Stimulated activated memory B cell treated with anti-CD40 and anti-IgM and Interleukin-4, amounts not matched to agents 10 μg/mL and 1 μg/mL and 100 μg/mL, for 72 hours (primary cell): ENCODE measurements at places on chromosomes 7 and 10.

- ATAC-seq = no peak
Measured at GRCh38 chr10:31625566-31625965, 303.1 kb downstream of the ARHGAP12 start.

DNA sequence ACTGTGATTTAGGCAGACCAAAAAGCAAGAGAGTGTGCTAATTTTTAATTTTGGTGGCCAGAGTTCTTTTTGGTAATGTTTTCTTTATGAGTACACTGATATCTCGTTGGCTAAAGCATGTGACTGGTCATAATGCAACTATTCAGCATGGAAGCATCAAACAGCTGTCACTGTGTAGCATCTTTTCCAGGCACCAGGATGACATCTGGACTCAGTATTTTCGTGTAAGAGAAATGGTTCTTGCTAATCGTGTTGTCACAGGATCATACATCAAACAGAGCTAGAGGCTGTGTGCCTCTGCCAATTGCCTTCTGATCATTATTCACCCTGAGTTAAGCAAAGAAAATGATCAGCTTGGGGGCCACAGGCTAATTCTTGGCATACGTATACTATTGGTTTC is 118.9 kb downstream of the SND1 start:
- ATAC-seq = no peak

- no peak for ATAC-seq
Measured at GRCh38 chr7:131544449-131545301, 11.8 kb downstream of the PODXL start.

DNA sequence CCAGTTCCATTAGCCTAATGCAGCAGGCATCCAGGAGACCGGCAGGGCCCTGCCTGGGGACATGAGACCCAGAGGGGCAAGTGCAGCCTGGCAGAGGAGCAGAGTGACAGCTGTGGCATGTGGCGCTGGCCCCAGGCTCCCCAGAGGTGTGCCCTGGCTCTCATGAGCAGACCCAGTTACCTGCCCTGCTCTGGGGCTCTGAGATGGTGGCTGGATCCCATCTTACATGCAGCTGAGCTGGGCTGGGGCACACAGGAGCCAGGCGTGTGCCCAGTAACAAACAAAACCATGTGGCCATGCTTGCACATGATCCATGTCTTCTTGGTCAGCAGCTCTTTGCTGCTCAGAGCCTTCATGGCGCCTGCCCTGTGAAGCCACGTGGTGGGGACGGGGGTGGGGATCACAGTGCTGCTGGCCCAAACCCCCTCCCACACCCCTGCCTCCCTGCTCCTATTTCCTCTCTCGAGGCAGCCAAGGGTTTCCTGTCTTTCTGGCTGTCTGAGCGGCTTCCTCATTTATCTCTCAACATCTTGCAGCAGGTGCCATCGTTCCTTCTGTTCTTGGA is 40.3 kb upstream of the GTF2I start:
- ATAC-seq = peak; percentile 71

DNA sequence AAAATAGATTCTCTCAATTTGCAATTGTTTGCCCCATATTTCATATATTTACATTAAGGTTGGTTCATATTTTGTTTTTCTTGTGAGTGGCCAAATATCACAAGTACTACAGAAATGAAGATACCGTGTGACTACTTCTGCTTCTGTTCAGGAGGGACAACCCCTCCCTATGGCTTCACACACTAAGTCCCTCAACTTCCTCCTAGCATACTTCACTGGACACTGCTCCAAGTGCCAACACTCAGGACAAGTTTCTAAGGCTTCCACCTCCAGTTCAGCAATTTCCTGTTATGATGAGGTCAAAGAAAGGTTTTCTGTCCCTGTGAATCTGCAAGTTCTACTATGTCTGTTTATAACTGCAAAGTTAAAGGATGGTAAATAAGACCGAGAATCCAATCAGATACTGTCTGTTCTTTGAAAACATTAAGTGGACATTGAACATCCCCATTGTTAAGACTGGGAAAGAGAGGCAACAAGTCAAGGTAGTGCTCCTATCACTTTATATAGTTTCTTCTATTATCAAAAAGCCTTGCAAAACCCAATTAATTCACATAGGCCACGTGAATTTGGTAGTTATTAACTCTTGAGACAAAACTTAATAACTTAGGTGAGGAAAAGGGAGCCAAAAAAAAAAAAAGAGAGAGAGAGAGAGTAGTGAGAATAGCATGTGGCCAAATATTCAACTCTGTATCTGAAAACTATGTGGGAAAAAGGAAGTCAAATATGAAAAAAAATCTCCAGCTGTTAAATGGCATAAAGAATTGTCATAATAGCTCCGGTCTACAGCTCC is 81.3 kb upstream of the DKK1 start:
- peak; percentile 95 for ATAC-seq

DNA sequence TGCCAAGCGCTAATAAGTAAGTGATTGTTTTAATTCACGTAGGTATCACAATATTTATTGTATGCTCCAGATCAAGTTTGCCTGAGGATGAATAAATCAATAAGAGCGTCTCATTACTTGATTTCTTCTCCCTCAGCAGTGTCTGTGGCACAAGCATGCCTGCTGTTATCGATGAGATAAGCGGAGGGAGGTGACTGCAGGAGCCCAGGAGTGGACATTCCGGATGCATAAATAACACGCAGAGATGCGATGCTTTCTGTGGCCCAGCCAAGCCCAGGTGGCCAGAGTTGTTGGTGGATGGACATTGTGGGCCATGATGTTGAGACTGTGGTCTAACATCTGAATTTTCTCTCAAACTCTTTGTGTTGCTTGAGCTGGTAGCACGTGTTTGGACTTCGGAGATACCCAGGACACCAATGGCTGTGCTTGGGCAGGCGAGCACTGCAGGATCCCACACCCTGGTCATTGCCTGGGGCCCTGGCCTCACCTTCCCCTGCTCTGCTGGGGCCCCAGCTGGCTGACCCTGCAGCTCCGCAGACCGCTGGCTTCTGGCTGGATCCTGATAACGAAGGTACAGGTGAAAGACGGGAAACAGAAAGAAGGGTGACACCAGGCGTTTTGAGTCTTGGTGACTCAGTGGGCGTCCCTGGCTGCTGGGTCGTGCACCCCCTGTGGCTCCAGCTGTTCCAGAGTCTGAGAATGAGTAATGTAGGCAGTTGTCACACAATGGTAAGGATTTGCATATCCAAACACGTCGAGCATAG is 31.2 kb upstream of the MNX1 start:
- ATAC-seq = no peak

- ATAC-seq = no peak
Measured at GRCh38 chr10:101879456-101880231, 36.0 kb upstream of the KCNIP2 start.

DNA sequence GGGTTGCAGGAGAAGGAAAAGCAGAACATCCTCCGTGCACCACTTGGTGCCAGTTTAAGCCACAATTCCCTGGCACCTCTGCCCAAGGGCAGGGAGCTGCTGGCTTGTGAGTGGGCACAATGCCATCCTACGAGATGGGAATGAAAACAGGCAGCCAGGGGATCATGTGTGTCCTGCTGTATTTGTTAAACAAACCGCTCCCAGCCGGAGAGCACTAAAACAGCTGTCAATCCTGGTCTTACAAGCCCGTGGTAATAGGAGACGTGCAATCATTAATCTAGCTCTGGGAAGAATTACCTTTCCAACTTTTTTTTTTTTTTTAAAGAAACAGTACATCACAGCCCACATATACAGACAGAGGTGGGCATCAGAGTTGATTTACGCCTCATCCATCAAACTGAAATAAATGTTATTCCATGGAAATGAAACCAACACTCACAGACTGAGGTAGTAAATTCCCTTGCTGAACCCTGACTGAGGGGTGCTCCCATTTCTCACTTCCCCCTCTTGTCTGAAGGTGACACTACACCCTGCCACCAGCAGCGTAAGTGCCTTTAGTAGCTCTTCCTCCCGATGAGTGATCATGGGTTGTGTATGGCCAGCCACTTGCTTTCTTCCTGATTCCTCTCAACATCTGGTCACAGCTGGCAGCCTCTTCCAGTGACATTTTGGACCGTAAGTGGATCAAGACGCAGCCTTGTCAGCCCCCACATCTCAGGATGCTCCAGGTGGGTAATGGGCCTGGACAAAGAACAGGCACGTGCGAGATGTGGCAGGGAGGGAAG is 143.8 kb downstream of the TEX36 start:
- no peak for ATAC-seq

DNA sequence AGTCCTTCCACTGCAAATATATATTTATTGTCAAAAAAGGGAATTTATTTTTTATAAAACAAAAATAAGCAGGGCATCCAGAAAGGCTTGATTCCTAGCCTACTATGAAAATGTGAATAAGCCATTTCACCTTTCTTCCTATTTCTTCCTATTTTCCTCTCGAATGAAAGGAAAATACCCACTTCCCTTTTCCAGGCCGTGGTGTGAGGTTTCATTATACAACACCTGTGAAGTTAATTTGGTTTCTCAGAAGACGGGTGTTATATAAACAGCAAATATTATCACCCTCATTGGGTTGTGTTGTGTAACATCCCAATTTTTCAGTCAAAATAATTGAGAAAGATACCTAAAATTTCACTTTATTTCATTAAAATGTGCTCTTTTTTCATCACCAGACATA is 214.3 kb downstream of the DGKB start:
- no peak for ATAC-seq

DNA sequence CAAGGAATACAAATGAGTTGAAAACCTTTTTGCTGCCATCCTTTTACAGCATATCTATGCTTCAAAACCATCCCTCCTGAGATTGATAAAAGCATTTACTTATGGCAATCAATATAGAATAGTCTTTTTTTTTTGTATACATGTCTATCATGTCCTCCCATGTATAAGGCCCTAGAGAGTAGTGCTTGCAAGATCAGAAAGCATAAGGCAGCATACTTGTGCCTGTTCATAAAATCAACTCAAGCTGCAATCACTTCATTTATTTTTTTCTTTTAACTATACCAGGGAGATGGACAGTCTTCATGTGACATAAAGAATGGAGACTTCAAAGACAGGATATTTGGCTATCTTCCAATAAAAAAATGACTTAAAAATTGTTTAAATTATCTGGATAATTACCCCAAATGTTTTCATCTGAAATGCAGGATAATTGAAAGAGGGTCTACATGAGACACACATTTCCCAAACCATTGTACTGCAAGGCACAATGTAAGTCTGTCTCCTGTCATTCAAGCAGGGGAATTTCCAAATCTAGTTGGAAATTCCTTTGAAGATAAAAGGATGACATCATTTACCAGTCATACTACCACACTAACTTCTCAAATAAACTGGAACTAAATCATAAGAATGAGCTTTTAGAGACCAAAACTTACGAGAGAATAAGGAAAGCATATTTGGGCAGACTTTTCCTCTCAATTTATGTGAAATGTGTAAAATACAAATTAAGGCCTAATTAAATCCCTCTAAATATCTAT is 22.5 kb downstream of the LRRN3 start:
- no peak for ATAC-seq

DNA sequence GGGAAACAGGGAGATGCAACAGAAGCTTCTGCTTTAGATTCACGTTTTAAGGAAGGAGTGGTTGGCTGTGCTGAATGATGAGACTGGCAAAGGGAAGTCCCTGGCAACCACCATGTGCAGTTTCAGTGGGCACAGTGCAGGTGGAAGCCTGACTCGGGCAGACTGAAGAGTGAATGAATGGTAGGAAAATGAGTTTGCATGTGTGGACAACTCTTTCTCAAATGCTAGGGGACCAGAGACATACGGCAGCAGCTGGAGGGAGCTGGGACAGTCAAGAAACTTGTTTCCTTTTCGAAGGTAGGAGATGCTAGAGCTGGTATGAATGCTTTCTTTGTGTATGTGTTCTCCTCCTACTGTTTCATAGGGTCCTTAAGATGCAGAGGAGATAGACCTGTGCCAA is 29.0 kb downstream of the PODXL start:
- ATAC-seq = peak; percentile 85

DNA sequence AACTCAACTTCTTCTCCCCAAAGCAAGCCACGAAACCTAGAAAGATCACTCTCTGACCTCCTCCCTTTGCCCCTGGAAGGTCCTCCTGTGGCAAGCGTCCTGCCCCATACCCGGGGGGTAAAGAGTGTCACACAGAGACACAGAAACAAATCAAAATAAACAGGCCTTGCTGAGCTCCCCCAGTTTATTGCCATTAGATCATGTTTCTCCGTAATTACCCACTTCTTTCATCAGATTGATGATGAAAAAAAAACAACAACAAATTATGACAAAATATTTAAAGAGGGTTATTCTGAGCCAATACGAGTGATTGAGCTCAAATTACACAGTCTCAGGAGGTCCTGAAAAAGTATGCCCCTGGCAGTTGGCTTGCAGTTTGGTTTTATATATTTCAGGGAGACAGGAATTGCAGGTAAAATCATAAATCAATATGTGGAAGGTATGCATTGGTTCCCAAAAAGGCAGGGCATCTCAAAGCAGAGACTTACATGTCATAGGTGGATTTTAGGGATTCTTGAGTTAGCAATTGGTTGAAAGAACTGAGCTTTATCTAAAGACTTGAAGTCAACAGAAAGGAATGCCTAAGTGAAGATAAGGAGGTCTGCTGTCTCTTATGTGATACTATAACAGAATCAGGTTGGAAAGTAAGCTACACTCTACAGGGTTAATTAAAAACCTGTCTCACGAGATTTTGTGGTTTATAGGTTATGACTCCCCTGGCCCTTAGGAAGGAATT is 86.2 kb downstream of the APBB1IP start:
- ATAC-seq = no peak

- no peak for ATAC-seq
Measured at GRCh38 chr7:24732646-24733413, 24.4 kb downstream of the GSDME start.

DNA sequence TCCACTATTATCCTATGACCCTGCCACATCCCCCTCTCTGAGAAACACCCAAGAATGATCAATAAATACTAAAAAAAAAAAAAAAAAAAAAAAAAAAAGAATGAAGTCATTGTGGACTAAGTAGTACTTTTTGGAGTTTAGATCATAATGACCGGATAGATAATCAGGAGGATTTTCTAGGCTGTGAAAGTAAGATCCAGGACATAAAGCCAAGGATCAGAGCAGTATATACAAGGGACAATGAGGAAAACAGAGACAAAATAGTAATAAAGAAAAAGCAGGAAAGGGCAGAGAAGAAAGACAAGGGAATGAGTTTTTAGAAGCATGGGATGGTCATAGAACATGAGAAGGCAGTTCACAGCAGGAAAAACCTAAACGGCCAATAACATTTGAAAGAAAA is 87.6 kb downstream of the AKAP9 start:
- ATAC-seq = no peak

GRCh38 chr7:45979275-45980180 is 58.5 kb upstream of the IGFBP3 start:
- no peak for ATAC-seq

- ATAC-seq = no peak
Measured at GRCh38 chr7:36075561-36075960, 77.5 kb upstream of the EEPD1 start.

DNA sequence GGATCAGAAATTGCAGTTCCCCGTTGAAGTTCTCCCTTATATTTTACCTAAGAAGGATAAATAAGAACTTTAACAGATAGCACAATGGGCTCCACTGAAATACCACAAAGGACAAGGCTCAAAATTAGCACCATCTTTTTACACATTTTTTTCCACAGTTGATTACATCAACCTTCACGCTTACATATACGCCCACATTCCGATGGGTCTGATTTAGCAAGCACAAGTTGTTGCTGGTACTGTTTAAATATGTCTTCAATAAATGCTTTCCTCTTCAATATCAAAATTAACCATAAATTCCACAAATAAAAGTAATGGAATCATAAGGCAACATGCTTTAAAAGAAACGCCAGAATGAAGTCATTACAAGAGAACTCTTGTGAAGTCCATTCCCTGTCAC is 79.5 kb downstream of the NEBL start:
- ATAC-seq = no peak

GRCh38 chr7:116316838-116317628 is 106.7 kb downstream of the TES start:
- ATAC-seq = peak; percentile 92
